ENCODE measurements at places on chromosomes 4 and X.

GRCh38 chr4:173301518-173302201, 32.5 kb downstream of the HMGB2 start:
- no peak for DNase-seq

- no peak for DNase-seq
Observed at GRCh38 chr4:64495946-64496345, 86.7 kb upstream of the TECRL start.

DNA sequence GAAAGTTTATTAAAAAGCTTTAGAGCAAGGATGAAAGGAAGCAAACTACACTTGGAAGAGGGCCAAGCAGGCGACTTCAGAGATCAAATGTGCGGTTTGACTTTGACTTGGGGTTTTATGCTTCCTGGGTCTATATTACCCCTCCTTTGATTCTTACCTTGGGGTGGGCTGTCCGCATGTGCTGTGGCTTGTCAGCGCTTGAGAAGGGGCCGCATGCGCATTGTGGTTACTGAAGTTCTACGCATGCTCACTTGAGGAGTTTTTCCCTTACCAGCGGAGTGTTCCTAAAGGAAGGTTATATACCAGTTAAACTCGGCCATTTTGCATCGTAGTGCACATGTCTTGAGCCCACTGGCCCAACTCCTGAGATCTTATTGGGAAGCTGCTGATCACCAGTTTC, 9.9 kb downstream of the ZNF157 start:
- DNase-seq, result no peak

GRCh38 chr4:95213366-95213765, 335.4 kb downstream of the UNC5C start:
- DNase-seq, result no peak

GRCh38 chr4:143025081-143025704, 159.5 kb upstream of the USP38 start:
- no peak for DNase-seq

DNA sequence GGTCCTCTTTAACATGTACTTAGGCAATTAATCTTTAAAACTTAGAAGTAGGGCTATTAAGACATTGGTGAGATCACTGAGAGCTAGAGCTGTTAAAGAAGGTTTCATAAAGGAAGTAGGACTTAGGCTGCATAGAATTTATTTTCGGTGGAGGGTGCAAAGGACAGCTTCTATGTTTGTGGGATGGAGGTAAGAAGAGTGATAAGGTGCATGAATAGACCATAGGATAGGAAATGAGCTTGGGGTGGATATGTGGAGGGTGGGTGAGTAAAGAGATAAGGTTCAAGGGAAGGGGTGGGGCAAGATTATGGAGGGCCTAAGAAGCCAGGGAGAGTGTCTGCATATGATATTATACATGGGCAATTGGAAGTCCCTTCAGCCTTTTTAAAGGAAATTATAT, 15.9 kb downstream of the RTL9 start:
- no peak for DNase-seq

DNA sequence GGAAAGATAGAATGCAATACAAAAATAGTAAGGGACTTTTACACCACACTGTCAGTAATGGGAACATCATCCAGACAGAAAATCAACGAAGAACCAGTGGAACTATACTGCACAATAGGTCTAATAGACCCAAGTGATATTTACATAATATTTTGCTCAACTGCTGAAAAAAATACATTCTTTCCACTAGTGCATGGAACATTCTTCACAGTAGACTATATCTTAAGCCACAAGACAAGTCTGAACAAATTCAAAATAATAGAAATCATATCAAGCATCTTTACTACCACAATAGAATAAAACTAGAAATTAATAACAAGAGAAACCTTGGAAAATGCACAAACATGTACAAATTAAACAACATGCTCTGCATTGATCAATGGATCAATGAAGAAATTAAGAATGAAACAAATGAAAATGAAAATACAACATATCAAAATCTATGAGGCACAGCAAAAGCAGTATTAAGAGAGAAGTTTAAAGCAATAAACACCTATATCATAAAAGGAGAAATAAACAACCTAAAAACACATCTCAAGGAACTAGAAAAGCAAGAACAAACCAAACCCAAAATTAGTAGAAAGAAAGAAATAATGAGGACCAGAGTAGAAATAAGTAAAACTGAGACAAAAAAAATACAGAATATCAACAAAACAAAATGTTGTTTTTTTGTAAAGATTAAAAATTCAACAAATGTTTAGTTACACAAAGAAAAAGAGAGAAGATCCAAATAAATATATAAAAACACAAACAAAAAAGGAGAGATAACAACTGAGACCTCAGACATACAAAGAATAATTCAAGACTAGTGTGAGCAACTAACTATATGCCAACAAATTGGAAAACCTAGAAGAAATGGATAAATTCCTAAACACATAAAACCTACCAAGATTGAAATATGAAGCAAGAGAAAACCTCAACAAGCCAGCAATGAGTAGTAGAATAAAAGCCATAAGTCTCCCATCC, 51.5 kb upstream of the ANTXR2 start:
- no peak for DNase-seq

- DNase-seq, result no peak
Observed at GRCh38 chr4:40890764-40891163, 141.0 kb downstream of the NSUN7 start.

GRCh38 chrX:3748052-3748559, 34.7 kb upstream of the PRKX start:
- DNase-seq, result no peak

DNA sequence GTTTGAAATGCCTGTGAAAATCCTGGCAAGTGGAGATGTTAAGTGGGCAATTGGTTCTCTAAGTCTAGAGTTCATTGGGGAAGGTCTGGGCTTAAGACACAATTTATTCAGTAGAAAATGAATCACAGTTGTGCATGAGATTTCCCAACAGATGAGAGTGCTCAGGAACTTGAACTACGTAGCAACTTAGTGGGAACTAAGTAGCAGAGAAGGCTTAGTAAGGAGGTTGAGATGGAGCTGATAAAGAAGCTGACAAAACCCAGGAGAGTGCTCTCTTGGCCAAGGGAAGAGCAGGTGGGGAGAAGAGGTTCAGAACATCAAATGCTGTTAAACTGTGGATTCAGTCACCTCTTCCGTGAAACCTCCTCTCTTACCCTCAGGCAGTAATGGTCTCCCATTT, 33.0 kb downstream of the AFF1 start:
- DNase-seq, result no peak

DNA sequence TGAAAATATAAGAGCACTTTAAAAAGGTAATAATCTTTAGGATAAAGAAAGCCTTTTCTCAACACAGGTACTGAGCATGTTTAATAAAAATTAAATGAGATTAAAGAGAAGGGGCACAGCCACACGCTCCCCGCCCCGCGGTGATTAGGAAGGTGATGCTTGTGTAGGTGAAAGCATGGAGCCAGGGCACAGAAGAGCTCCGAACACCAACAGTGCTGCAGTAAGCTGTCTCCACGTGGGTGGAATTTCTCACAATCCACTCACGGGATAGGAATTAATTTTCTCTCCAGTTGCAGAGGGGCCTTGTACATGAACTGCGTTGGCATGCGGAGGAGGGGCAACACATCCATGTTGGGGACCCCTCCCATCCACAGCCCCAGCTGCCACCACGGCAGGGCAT, 27.0 kb downstream of the DCTD start:
- DNase-seq, result no peak

DNA sequence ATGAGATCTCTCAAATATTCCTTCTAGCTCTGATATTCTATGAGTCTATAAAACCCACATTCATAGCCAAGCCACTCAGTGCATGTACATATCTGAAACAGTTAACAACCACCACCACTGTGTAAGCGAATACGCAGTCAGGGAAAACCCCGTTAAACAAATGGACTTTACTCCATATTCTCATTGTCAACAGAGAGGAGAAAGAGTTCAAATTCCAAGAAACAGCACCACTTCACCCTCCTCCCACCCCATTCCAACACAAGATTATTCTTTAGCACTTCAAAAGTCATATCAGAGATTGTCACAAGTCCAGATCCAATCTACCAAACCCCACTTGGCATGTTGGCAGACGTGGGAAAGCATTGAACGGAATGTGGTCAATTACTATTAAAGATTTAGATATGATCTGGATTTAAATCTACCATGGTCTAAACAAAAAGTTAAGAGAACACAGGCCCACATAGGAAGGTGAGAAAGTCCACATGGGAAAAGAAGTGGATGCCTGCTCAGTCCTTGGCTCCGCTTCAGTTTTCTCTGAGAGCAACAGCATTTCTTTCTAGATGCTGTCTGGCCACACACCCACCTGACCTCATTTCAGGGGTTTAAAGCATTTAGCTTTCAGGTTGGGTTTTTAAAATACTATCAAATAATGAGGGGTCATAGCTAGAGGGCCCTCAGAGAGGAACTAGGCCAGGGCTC, 39.8 kb upstream of the KLHL13 start:
- DNase-seq, result no peak

GRCh38 chr4:1882850-1883271, 11.7 kb downstream of the NSD2 start:
- DNase-seq, result no peak

DNA sequence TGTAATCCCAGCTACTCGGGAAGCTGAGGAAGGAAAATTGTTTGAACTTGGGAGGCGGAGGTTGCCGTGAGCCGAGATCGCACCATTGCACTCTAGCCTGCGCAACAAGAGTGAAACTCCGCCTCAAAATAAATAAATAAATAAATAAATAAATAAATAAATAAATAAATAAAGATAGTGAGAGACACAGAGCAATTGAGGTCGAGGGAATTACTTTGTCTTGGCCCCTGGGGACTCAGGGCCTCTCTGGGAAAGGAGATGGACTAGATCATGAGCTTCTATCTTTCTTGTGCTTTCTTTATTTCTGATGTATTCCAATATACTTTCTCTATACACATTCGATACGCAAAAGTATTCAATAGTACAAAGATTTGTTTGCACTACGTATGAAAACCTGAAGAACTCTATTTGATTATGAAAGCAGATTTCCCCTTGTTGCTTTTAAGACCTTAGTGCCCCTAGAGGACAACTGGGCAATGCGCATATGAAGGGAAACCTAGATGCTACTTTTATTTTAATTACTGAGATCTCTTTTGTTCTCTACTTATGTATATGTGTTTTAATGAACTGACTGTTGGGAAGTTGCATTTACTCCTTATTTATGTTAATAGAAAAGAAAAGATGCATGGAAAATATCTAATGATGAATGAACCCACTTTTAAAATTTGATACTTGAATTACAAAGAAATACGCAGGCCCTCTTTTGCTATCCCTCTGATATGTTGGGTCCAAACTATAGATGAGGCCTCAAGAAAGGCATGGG, 12.8 kb upstream of the ELOVL6 start:
- peak; percentile 42 for DNase-seq

DNA sequence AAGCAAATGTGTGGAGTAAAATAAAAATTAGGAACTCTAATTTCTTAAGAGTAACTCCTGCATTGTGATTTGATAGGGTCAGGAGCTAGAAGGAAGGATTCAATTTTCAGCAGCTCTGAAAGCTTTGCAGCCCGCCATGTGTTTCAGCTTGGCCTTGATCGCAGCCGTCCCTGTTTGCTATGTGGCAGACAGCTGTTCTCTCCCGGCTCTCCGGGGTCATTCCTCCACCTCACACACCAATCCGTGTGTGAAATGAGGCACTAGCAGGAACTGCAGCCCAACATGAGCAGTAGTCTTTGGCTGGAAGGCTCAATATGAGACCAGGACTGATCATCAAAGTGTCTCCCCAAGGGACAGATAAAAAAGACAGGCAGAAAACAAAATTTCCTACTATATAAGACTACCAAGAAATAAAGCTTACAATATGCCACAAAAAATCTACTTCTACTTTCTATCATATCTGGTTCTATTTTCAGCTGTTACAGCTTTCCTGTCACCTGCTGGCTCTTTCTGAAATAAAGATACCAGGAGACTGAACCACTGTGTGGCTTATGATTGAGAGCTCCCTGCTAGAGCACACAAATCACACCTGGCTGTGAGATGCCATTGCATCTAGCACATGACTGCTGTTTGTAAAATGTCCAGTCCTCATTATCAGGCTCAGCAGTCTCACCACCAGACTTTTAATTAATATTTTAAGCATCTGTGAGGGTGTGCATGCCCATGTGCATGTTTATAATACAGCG, 44.1 kb upstream of the SEC24B start:
- no peak for DNase-seq

DNA sequence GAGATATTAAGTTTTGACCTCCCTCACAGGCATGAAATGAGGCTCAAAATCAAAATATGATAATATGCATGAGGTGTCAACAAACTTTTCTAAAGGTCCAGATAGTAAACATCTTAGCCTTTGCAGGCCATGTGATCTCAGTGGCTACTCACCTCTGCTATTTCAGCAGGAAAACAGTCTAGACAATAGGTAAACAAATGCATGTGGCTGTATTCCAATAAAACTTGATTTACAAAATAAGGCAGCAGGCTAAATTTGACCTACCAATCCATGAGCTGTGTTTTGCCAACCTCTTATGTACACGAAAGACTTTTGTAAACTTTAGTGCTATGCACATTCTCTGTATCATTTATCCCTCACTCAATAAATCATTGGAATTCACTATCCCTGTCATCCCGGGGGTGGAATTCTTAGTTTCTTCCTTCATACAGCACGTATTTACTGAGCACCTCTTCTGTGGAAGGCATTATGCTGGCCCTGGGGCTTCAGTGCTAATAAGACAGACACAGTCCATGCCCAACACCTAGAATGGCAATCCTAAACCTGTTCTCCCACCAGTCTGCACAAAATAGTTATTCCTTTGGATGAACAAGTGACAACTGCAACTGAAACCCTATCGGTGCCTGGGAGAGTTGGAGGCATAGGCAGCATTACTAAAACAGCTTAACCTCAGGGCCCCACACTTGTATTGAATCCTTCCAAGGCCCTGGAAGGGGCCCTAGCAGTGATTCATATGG, 19.9 kb downstream of the MAGEB17 start:
- no peak for DNase-seq

Measured in NCI-H1436 (cell line).